ENCODE measurements at places on chromosomes 3 and 15. TPM values are rescaled to one million over a fixed set of nuclear protein-coding genes. Genes with fewer than 3 reads are reported as not detected.

GRCh38 chr3:177206936-177207335 is 9.7 kb upstream of the TBL1XR1 start:
- no peak for DNase-seq

- no peak for DNase-seq
Measured at GRCh38 chr15:83973816-83974215, 261.8 kb upstream of the GOLGA6L4 start.

- DNase-seq: no peak
Measured at GRCh38 chr3:14378415-14378814, 24.0 kb upstream of the SLC6A6 start.

DNA sequence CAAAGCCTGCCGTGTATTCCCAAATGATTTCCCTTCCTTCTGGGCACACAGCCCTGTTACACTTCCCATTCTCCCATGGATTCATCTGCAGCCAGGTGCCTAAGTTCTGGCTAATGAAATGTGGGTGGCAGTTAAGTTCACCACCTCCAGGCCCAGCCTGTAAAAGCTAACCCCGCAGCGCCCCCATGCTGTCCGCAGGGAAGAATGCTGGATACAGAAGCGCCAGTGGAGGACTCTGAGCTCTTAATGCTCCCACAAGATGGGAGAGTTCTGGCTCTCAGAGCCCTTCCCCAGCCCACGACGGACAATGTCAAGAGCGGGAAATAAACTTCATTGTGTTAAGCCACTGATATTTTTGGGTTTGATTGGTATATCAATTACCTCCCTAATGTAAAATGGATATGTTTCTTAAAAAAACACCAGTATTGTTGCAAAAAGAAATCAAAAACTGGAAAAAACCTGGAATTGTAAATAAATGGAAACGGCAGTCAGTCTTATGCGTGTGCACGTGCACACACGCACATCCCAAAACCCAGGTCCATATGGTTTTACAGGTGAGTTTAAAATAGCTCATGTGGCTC is 37.7 kb upstream of the FGD5 start:
- peak; percentile 69 for DNase-seq

GRCh38 chr3:183310936-183311335 is 57.9 kb downstream of the B3GNT5 start:
- DNase-seq: no peak

DNA sequence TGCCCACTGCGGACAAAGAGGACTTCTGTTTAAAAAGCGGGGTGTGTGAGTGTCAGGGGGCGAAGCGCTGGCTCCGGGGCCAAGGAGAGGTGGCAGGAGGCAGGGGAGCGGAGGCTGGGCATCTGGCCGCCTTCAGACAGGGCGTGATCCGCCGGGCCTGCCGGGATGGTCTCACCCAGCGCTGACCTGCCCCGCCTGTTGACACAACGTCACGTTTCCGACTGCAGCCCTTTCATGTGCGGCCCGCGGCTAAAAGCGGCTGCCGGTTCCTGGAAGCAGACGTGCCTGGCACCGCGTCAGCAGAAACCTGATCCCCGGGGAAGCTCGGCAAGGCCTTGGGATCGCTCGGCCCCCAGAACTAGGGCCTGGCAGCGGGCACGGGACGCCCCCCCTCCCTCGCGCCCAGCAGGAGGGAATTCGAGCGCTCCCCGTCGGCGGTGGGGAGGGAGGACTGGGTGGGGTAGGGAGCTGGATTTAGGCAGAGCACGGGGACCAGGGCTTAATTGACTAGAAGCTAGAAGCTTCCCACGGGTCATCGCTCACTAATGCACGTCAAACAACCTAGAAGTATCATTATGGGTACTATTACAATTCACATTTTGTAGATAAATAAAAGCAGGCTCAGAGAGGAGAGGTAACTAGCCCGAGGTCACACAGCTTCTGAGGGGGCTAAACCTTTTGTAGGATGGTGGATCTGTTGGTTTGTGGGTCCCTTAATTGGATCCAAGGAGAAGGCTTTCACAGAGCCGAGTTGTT is 7.7 kb downstream of the BHLHE40 start:
- peak; percentile 98 for DNase-seq

GRCh38 chr3:170196833-170197232 is 15.3 kb upstream of the PHC3 start:
- DNase-seq: no peak

DNA sequence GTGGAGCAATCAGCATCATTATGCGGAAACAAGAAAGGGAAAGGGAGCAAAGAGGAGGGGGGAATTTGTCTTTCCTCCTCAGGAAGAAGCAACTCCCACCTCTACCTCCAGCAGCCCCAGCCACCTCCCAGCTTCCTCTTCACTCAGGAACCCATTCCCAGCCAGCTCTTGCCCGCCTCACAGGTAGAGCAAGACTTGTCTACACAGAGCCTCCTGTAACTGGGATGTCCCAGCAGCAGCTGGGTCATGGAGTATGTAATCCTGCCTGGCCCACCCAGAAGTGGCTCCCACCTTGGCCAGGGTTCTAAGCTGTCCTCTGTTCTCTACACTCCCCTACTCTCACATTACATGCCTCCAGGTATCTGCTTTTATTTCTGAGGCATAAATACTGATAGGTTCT is 14.0 kb downstream of the IGDCC3 start:
- no peak for DNase-seq

DNA sequence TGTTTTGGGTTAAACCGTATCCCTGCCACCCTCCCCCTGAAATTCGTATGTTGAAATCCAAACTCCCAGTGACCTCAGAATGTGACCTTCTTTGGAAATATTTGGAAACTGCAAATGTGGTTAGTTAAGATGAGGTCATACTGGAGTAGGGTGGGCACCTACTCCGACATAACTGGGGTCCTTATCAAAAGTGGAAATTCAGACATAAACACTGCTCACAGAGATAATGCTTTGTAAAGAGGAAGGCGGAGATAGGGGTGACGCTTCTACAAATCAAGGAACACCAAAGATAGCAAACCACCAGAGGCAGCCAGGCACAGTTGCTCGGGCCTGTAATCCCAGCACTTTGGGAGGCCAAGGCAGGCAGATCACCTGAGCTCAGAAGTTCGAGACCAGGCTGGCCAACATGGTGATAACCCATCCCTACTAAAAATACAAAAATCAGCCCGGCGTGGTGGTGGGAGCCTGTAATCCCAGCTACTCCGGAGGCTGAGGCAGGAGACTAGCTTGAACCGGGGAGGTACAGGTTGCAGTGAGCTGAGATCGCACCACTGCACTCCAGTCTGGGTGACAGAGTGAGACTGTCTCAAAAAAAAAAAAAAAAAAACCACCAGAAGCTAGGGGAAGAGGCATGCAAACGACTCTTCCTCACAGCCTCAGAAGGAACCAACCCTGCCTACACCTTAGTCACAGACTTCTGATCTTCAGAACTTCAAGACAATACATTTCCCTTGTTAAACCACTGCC is 51.1 kb upstream of the CHD2 start:
- DNase-seq: no peak

DNA sequence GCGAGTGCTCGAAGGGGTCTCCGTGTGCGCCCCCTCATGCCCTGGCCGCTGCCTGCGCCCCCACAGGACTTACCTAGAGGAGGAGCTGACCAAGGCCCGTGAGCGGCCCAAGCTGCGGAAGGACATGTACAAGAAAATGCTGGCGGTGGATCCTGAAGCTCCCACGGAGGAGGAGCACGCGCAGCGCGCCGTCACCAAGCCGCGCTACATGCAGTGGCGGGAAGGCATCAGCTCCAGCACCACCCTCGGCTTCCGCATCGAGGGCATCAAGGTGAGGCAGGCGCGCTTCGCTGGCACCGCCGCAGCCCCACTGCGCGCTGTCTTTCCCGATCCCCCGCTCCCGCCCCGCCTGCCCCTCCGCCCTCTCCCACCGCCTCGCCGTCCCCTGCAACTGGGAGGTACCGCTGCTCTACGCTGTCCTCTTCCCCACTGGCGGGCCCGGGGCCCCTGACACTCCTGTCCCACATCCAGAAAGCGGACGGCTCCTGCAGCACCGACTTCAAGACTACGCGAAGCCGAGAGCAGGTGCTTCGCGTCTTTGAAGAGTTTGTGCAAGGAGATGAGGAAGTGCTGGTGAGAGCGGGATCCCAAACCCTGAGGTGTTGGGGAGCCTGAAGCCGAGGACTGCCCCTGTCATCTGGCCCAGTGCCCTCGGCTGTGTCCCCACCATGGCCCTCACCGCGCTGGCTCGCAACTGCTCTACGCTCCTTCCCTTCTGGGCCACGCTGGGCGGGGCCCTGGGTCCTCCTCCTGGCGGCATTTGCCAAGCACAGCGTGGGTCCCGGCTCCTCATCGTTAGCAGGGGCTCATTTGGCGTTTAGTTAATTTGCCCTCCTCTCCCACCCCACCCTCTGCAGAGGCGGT is 8.5 kb downstream of the ITPKA start:
- DNase-seq: no peak

- DNase-seq: no peak
Measured at GRCh38 chr3:160001148-160001760, 12.6 kb downstream of the IL12A start.

DNA sequence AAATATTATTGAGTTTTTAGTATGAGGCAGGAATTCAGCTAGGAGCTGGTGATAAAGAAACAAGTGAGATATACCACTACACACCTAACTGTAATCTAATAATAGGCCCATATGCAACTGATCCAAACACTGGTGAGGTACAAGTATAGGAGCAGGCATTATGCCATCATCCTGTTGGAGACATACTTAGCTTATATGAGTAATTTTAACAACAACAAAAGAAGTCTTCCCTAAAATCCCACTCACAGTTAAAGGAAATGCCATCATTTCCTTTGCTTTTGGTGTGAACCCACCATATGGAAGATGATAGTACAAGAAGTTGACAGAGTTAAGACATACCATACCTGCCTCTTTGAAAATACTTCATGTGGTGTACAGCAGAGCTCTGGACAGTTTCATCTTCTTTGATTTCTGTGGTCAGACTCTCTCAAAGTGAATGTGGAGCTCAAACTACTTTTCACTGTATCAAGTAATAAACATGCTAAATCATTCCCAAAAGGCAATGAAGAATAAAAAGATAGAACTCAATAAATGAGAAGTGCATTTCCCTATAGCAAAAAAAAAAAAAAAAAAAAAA is 85.5 kb downstream of the CD200R1L start:
- DNase-seq: no peak

DNA sequence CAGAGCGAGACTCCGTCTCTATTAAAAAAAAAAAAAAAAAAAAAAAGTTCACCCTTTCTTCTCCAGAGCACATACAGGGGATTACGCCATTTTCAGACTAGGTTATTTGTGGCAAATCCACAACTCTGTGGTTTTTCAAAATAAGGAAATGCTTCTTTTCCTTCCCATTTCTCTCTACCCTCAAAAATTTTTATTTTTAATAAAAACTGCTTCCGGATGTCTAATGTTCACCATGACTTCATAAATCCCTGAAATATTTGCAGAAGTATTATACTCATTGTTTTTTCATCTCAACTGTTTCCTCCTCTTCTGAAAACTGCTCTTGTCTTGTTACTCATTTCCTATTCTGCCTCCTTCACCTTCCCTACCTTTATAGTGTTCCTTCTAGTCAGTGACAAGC is 45.0 kb upstream of the SLC12A8 start:
- DNase-seq: no peak

- no peak for DNase-seq
Measured at GRCh38 chr15:100531204-100531603, 2.5 kb upstream of the CERS3 start.

GRCh38 chr3:142724682-142725356 is 985 bp downstream of the TRPC1 start:
- DNase-seq: peak; percentile 69

DNA sequence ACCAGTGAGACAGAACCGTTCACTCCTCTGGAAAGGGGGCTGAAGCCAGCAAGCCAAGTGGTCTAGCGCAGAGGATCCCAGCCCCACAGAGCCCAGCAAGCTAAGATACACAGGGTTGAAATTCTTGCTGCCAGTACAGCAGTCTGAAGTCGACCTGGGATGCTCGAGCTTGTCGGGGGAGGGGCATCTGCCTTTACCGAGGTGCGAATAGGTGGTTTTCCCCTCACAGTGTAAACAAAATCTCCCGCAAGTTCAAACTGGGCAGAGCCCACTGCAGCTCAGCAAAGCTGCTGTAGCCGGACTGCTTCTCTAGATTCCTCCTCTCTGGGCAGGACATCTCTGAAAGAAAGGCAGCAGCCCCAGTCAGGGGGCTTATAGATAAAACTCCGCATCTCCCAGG is 11.4 kb downstream of the CEP97 start:
- no peak for DNase-seq

GRCh38 chr3:136852180-136852579 is 9.8 kb upstream of the NCK1 start:
- no peak for DNase-seq

The BLM gene
- total RNA-seq: 35.0 TPM

The CLDN16 gene
- total RNA-seq: not detected

The PCLAF gene
- 1.0 TPM for total RNA-seq

The TKT gene
- 40.3 TPM for total RNA-seq

The FAM174B gene
- total RNA-seq: 11.1 TPM

The PARP15 gene
- total RNA-seq: 0.82 TPM

The ATP8B4 gene
- 7.1 TPM for total RNA-seq

The PTH1R gene
- total RNA-seq: 15.6 TPM

The FAM3D gene
- total RNA-seq: 0.28 TPM

The POLQ gene
- total RNA-seq: 0.89 TPM

The TMCO5A gene
- total RNA-seq: not detected

The PSTPIP1 gene
- 5.9 TPM for total RNA-seq

The GCSAM gene
- total RNA-seq: not detected

The CCRL2 gene
- 3.1 TPM for total RNA-seq

Measured in right cardiac atrium (tissue), 5 donors.